ENCODE measurements at places on chromosomes 3 and 15.

GRCh38 chr3:157023226-157023625 is 136.7 kb downstream of the CCNL1 start:
- DNase-seq, result no peak

DNA sequence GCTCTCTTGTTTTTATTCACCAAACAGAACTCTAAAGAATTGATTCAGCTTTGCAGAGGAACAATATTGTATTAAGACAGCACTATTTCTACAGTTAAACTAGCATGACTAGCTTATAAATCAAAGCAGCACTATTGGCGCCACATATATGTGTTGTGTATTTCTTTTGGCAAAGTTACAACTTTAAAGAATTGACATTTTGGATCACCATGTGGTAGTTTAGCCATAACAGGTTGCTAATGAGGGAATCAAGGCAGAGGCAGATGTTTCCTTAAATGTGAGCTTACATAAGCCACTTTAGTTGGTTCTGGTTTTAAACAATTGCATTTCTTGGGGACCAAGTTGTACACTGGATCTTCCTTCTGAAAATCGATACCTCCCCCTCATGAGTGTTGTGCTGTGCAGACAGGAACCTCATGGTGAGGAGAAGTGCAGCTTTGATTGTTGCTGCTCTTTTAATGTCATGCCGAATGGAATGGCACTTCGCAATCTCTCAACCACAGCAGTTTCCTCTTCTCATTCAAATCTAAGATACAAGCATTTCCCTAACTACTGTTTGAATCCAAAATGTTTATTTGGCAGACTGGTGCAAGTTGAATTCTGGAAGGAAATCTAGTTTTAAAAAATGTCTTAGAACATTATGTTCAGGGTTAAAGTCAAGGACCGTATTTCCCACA is 151.2 kb downstream of the MYRIP start:
- no peak for DNase-seq

DNA sequence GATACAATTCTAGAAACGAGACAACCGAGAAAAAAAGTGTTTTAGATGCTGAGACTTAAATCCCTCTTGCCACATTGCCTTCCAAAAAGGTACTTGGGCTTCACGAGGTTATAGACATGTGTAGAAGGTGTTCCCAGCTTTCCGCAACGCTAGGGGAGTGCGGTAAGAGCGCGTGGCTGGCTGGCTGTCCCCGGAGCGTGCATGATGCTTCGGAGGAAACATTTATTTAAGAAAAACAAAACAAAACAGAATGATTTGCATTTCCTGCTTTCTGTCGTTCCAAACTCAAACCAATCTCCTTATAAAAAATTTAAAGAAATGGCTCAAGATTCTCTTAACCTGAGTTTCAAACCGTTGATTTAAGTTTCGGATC is 841 bp downstream of the SLC6A20 start:
- no peak for DNase-seq

GRCh38 chr15:100037901-100038300 is 303.9 kb downstream of the ADAMTS17 start:
- DNase-seq, result no peak

DNA sequence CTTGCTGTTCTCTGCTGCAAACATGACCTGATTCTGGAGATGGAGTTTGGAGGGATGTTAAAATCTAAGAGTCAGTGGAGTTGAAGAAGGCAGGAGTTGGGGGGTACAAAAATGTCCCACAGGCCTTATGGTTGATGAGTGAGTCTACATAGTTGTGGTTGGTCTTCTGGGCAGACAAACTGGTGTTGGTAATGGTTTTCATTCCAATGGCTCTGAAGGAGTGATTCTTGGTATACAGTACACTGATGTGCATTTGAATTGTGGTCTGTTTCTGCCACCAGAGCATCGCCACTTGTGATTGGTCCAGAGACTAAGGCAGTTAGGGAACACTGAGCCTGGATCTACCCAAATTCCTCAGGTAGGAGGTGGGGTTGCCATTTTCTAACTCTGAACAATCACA is 514.1 kb upstream of the CFAP20DC start:
- no peak for DNase-seq

DNA sequence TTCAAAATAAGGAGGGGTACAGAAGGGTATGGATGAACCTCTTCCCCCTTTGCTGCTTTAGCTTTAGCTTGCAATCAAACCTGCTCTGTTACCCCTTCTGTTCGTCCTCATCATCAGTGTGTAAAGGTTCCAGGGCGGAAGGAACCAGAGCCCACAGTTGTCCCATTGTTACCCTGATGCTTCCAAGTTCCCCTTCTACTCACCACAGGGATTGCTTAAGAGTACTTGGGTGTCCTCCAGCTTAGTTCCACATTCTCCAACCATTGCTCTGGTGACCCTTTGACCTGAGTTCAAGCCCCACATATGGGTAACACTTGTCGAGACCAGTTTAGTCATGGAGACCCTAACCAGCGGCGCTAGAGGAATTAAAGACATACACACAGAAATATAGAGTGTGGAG is 1080.1 kb upstream of the ALCAM start:
- DNase-seq, result no peak

DNA sequence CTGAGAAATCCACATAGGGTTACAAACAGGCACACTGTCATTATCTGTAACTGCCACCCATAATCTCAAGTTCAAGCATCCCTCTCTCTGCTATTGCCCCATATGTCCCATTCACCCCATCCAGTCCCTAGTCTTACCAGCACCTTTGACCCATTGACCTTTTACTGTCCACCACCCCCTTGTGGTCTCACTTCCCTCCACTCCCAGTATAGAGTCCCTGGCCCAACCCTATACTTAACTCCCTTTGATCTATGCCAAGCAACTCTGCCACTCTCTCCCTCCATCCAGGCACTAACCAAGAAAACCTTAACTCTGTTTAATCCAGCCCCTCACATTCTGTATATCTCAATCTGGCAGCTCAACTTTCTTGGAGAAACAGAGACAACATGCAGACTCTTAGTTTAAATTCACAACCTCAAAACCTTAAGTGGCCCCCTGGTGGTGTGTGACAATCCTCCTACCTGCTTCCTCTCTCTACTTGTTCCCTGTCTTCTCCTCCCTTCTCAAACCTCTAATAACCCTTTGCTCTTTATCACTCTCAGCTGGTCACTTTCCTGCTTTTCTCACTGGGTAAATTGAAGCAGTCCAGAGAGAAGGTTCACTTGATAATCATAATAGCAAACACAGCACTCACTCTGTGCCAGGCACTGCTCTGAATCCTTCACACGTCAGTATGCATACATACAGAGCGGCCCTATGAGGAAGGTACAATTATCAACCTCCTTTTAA is 162.7 kb downstream of the STT3B start:
- no peak for DNase-seq
